Stimulated activated CD8-positive, alpha-beta memory T cell treated with anti-CD3 and anti-CD28 coated beads, Interleukin-4, amount 100 ng/mL, for 4 hours (primary cell): ENCODE measurements at places on chromosomes 11 and 22.

- no peak for DNase-seq
These were observed 129.3 kb downstream of the BUD13 start for GRCh38 chr11:116643521-116643920.

DNA sequence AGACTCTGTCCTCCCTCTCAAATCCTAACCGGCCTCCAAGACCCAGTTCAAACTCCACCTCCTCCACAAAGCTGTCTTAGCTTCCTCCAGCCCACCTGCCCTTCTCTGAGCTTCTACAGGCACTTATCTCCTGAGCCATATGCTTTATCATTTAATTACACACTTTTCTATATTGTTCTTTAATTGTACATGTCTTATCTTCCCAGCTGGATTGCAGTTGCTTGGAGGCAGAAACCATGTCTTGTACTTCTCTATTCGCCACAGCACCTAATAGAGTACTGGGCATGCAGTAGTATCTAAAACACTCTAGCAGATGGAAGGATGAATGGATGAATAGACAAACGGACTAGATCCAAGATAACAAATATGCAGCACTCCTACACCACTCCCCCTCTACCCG lies 11.3 kb downstream of the TRIM29 start:
- no peak for DNase-seq

DNA sequence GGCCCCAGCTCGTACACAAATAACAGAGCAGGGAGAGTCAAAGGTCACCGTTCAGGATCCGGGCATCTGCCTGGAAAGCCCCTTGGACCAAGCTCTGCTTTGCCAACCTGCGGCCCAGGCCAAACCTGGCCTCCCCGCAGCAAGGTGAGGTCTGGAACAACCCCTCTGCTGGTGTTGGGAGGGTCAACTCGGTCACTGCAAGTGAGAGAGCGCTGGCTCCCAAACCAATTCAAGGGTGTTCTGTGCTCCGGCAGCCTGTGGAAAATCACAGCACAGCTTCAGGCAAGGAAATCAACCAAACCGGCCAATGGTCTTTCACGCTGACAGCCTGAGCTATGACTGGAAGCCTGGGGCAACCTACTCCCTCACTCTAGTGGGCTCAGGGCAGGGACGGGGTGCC lies 63.4 kb downstream of the MYH9 start:
- no peak for DNase-seq

DNA sequence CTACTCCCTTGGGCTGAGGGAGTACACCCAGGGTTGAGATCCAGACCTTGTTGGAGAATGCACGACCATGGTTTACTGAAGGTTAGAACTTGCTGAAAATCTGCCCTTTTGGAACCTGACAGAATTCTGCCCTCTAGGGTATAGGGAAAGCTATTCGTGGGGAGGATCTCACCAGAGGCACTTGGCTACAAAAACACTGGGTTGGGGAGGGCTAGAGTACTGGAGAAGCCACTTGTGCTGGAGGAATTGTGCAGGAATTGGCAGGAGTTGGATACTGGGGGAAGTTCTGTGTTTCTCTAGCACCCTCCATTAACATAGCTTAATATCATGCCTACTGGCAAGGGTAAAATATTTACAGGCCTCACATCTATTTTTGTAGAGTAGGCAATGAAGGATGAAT lies 55.8 kb downstream of the PPME1 start:
- DNase-seq = no peak

DNA sequence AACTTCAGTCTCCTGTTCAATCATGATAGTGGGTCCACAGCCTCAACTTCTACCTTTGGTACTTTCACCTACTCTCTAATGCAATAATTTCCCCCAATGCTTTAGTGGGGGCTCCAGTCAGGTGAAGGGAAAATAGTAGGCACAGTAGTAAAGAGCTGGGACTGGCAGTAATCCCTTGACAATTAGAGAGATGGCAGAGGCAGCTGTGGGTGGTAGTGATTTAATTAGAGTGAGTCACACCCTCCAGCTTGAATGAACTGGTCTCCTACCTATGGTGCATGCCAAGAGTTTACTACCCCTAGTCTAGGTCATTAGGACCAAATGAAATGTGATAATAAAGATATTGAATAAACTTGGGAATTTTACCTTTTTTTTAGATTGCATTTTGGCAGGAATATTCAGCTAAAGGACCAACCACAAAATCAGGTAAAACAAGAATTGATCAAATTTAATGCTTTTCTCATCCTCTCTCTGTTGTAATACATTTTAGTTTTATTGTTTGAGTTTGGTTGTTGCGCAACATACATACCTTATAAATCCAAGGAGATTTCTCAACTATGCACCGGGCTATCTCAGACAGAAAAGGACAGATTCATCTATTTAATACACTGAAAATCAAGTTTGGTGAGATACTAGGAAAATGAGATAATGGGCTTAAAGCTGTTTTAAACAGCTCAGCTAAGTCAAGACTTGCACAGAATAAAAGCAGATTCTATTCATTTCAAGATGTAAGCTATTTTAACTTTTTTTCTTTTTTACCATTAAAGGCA lies 9.0 kb downstream of the PRRG4 start:
- DNase-seq = no peak

DNA sequence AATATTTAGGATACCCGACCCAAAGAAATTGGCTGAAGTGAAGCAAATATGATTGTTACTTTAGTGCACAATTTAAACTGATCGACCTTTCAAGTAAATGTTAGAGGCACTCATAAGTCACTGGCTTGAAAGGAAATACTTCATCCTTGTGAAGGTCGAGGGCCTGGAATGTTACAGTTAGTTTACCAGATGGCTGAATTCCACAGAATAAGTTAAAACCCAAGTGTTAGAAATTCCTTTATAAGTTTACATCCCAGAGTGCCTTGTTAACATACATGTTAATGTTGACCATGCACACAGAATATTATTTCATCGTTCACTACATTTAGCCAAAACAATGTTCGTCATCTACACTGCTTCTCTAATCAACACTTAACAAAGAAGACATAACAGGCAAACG lies 235.5 kb upstream of the ANO3 start:
- no peak for DNase-seq

GRCh38 chr11:86108890-86109638 lies 40.2 kb upstream of the PICALM start:
- DNase-seq = no peak

- DNase-seq = no peak
These were observed 1008.4 kb downstream of the BRD1 start for GRCh38 chr22:48819232-48819631.
